HS-5 (cell line): ENCODE measurements at places on chromosomes 2 and 18.

- DNase-seq, result no peak
Measured at GRCh38 chr2:44936715-44937687, 4.5 kb upstream of the SIX3 start.

DNA sequence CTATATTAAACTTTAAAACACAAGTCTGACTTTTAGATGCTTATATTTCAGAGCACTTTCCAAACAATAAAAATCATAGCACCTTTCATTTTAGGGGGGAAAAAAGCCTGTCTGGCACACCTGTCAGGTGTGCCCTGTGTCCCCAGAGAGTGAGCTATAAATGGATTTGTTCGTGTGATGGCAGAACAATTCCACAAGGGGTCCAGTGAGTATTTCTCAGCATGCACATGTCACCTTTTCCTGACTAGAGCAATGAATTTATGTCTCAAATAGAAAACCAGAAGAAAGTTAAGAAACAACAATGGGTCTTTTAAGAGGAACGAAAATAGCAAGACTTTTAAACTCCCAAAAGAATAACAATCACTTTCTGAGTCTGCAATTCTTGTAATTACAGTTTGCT is 55.9 kb downstream of the ACVR1C start:
- DNase-seq, result no peak

DNA sequence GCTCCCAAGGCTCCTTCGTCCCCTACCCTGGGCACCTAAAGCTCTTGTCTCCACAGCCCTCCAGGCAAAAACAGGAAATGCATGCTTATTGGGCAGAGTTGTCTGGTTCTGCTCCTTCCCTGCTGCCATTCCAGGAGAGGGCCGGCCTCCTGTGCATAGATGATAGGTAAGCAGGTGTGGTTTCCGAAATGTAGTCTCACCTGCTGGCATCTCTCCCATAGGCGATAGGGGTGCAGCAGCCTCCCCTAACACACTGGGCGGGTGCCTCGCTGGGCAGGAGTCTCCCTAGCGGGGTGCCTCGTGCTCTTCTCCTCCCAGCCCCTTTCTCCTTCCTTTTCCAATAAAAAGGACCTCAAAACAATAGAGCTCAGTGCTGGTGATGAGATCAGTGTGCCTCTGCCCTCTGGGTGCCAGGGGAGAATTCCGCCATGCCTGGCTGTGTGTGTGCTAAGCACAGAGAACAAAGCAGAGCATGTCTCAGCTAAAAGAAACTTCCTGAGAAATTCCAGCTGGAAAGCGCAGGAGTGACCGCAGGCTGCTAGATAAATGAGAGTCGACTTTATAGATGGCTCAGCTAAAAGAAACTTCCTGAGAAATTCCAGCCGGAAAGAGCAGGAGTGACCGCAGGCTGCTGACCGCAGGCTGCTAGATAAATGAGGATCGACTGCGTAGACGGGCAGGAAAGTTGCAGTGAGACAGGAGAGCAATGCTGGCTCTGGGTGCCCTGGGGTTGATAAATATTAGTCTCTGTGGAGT is 11.3 kb upstream of the PXDN start:
- no peak for DNase-seq

DNA sequence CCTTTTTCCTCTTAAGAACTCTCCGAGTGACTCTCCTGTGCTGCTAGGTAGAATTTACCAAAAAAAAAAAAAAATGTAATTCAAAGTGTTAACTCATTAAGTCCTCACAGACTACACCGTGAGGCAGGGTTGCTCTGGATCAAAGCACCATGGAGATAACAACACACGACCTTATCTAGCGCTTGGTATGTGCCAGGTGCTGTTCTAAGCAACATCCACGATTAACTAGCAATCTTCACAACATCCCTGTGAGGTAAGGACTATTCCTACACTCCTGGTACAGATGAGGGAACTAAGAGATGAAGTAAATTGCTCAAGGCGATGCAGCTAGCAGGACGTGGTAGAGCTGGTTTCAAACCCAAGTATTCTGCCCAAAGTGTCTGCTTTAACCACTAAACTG is 1.8 kb downstream of the MOGAT1 start:
- no peak for DNase-seq

- peak; percentile 83 for DNase-seq
Measured at GRCh38 chr2:19038071-19039015, 320.1 kb downstream of the OSR1 start.

GRCh38 chr2:119536211-119536610 is 8.0 kb upstream of the CFAP221 start:
- DNase-seq, result no peak

- no peak for DNase-seq
Measured at GRCh38 chr2:179181002-179181401, 83.6 kb downstream of the SESTD1 start.

- peak; percentile 80 for DNase-seq
Measured at GRCh38 chr2:12120281-12121150, 374.1 kb downstream of the LPIN1 start.
